Activated CD4-positive, CD25-positive, alpha-beta regulatory T cell (primary cell): ENCODE measurements at places on chromosomes 1 and 21.

- no peak for DNase-seq
These were observed 210.3 kb upstream of the CACYBP start for GRCh38 chr1:174789399-174789798.

DNA sequence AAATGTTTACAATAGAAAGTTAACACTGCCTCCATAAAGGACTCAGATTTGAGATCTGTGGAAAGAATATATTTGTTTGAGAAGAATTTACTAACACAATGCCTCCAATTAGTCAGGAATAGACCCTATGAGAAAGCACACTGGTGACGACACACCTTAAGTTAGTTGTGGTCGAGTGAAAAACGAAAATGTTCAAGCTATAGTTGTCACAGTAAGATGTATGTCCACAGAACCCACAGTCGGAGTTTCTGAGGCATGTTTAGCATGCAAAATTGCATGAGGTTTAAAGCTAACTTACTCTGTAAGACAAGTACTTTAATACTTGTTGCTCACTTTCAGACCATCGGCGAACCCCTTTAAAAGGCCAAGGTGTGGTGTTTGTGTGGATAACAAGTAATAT is 69.9 kb upstream of the SIPA1L2 start:
- no peak for DNase-seq

DNA sequence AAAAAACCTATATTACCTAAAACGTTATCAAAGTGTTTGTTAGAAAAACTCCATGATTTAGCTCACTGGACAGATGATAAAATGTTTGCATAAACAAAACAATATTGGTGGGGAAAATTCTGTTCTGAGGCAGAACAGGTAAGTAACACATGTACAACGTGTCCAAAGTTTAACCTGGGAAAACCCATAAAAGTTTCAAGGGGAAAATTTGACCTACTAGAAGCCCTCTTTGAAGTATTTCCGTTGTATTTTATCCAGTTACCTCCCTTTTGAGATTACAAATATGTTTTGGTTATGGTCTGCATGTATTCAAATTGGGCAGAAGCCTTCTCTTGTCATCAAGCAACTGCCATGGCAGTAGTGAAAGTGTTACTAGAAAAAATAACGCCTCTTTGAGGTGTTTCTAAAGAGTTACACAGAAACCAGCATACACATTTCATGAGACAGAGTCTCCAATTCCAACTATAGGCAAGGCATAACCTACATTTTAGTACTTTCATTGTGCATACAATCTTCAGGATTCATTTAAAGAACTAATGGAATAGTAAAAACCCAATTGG is 58.0 kb upstream of the PDC start:
- DNase-seq = no peak

DNA sequence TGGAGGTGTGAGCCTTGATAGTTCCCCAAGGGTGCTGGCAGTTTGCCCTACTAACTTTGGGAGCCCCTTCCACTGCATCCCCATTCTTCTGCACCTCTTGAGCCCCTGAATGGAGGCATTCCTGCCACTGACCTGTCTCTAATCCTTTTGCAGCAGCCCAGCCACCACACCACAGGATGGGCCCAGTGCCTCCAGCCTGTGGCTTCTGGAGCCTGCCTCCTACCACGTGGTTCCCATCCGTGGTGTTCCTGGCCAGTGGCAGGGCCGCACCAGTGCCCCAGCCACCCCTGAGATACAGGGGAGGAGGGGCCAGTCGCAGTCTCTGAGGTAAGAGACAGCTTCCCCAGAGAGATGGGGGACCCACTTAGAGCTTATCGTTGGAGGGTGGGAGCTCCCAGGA is 14.4 kb downstream of the INAVA start:
- no peak for DNase-seq

- no peak for DNase-seq
These were observed 43.1 kb upstream of the EPS8L3 start for GRCh38 chr1:109806733-109807400.

GRCh38 chr21:26025536-26026512 is 144.7 kb downstream of the APP start:
- no peak for DNase-seq

GRCh38 chr1:91827087-91827458 is 58.9 kb downstream of the TGFBR3 start:
- DNase-seq = no peak

GRCh38 chr1:84919461-84919970 is 26.5 kb upstream of the LPAR3 start:
- DNase-seq = no peak

DNA sequence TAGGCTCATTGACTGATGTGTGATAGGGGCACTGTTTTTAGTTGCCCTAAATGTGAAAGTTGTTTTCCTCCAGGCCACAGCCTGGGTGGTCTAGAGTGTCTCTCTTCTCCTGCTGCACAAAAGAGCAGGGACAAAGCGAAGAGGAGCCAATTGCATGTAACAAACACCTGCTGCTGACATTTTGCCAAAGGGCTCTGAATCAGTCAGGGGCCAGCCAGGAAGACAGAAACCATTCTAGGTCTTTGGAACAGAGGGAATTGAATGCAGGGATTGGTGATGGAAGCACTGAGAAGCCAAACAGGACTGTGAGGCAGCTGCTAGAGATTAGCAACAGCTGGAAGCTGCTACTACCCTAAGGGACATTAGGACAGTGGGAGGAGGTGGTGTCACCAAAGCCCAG is 185.3 kb upstream of the POU3F1 start:
- no peak for DNase-seq

GRCh38 chr1:119012383-119012782 is 24.2 kb upstream of the TBX15 start:
- no peak for DNase-seq

- no peak for DNase-seq
These were observed 26.8 kb downstream of the SLC1A7 start for GRCh38 chr1:53115403-53116306.
